ENCODE measurements at places on chromosomes 12 and 14. TPM values are rescaled to one million over a fixed set of nuclear protein-coding genes. Genes with fewer than 3 reads are reported as not detected.
A peak's percentile ranks its signal among the peaks of the same experiment; 100 is the strongest.

DNA sequence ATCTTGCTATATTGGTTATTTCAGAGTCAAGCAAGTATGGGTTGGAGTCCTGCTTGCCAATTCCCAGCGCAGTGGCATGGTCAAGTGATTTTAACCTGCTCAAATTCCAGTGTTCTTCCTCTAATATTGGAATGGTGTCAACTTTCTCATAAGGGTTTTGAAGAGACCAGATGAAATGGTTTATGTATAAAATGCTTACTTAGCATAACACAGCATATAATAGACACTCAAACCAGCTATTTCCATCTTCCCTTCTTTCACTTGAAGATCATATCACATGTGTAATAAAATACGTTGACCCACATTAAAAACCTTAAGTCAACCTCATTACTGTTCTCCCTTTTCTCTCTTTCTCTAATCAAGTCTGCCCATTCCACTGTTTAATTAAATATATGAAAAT is 144.0 kb downstream of the NAV3 start:
- no peak overlapping the region for H3K27ac ChIP-seq
- no peak for DNase-seq
- H3K4me3 ChIP-seq: no peak overlapping the region
- H3K36me3 ChIP-seq: no peaks in the 10 kb centered on the region

DNA sequence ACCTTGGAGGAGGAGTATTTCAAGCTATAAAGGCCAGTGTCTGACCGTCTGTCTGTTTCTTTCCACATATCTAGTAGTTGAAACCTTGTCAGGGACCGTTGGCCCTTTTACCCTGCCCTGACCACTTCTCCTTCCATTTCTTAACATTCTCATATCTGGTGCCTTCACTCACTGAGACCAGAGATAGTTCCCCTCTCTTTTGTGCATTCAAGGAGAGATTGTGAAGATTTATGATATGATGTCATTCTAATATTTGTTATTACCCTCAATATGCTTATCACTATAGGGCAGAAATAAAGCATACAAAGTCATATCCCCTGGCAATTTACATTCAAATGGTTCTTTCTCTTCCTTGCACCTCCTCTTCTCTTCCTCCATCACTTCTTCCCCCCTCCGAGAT is 83.3 kb downstream of the PLXNC1 start:
- H3K4me3 ChIP-seq: no peak overlapping the region
- no peak overlapping the region for H3K27ac ChIP-seq
- no peaks in the 10 kb centered on the region for H3K27me3 ChIP-seq
- no peaks in the 10 kb centered on the region for H3K4me1 ChIP-seq

GRCh38 chr14:95520346-95520745 is 3.9 kb upstream of the SYNE3 start:
- no peak overlapping the region for H3K4me3 ChIP-seq
- H3K36me3 ChIP-seq: no peaks in the 10 kb centered on the region
- DNase-seq: no peak
- peaks cover 12% of the 10 kb centered on the region for H3K27me3 ChIP-seq
- no peak overlapping the region for H3K27ac ChIP-seq

GRCh38 chr12:52156757-52157565 is 34.9 kb downstream of the KRT80 start:
- no peak overlapping the region for H3K27ac ChIP-seq
- H3K4me3 ChIP-seq: no peak overlapping the region
- DNase-seq: peak; percentile 80
- H3K36me3 ChIP-seq: no peaks in the 10 kb centered on the region

GRCh38 chr14:57486767-57487379 is 6.8 kb downstream of the CCDC198 start:
- no peaks in the 10 kb centered on the region for H3K27me3 ChIP-seq
- H3K27ac ChIP-seq: no peak overlapping the region

- no peak overlapping the region for H3K27ac ChIP-seq
- no peak overlapping the region for H3K4me3 ChIP-seq
- H3K36me3 ChIP-seq: no peaks in the 10 kb centered on the region
- DNase-seq: no peak
Measured at GRCh38 chr12:115657081-115658013, 620.1 kb downstream of the MED13L start.

GRCh38 chr12:58224536-58225105 is 283.3 kb downstream of the ATP23 start:
- H3K27ac ChIP-seq: no peak overlapping the region
- no peaks in the 10 kb centered on the region for H3K4me1 ChIP-seq
- H3K27me3 ChIP-seq: peaks cover 4% of the 10 kb centered on the region
- no peak overlapping the region for H3K4me3 ChIP-seq

C12orf75 gene
- polyA plus RNA-seq: 42.5 TPM
